ENCODE measurements at places on chromosomes 13 and 19.

GRCh38 chr13:31043957-31044356 lies 111.5 kb downstream of the TEX26 start:
- DNase-seq, result no peak

- no peak for DNase-seq
These were observed 21.5 kb upstream of the OXGR1 start for GRCh38 chr13:97015661-97016350.

- peak; percentile 59 for DNase-seq
These were observed 18.1 kb upstream of the GTF3A start for GRCh38 chr13:27406178-27406939.

DNA sequence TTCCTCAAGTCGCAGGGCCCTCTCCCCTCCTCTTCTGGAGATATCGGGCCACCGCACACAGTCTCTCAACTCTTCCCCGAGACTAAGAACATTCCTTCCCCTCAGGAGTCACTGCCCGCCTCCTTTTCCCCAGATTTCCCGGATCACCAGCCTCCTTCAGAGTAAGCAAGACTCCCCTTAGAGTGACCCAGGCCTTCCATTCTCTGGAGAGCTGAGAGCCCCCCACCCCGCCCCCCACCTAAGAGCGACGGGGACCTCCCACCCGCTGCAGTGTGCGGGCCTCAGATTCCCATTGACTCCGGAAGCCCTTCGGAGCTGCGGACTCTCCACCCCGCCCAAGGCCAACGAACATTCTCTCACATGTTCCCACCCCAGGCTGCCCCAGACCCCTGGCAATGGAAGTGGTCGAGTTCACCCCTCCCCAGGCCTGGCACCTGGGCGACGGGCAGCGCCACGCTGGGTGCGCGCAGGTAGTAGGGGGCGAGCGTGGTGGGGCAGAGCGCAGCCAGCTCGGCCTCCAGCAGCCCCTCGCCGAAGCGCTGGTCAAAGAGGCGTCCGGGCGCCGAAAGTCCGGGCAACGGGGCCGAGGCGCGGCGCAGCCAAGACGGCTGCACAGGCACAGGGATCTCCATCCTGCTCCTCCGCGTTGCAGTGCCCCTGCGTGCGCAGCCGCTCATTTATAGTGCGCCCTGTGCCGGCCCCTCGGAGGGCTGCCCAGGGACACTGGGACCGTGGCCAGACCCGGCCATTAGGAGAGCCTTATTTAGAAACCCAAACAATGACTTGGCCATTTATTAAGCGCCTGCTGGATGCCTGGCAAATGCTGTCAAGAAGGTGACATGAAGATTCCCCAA lies at the start of gene HSPB6:
TSS of gene HSPB6 (minus strand) at position 653 of the 854 bp plus-strand sequence. CDS start at position 632, 21 bp downstream.
- DNase-seq, result no peak

- DNase-seq, result peak; percentile 99
These were observed 2.7 kb downstream of the UHRF1 start for GRCh38 chr19:4911786-4912672.

DNA sequence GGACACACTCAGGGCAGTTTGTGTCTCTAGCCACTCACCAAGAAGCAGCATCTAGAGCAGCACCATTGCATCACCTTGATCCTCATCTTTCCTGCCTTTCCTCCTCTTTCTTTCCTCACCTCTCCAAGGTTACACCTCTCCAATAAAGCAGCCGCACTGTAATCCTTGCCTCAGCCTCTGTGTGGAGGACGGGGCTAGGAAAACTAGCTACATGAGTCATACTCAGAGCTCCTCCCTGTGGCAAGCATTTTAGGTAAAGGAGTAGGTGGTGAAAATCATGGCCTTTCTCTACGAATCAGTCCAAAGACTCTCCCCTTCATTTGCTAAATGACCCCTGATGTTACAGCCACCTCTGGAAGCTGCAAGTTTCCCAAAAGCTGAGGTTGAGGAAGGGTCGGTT lies 108.9 kb downstream of the DNAJC15 start:
- DNase-seq, result peak; percentile 73

GRCh38 chr13:112772929-112773328 lies 83.1 kb downstream of the ATP11A start:
- no peak for DNase-seq

GRCh38 chr19:13882419-13882795 lies 5.5 kb downstream of the NANOS3 start:
- no peak for DNase-seq

DNA sequence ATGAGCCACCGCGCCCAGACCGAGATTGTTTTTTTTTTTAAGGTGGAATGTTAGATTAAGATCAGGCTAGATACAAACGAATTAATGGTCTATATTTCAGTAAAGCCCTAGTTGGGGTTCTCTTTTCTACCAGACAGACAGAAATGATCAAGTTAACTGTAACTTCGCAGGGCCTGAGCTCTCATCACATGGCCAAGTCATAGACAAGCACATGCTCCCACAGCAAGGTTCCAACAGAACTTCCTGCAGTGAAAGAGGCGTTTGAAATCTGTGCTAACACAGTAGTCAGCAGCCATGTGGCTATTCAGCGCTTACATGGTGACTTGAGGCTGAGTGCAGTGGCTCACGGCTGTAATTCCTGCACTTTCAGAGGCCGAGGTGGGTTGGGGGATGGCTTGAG lies 34.7 kb upstream of the SEMA6B start:
- no peak for DNase-seq

DNA sequence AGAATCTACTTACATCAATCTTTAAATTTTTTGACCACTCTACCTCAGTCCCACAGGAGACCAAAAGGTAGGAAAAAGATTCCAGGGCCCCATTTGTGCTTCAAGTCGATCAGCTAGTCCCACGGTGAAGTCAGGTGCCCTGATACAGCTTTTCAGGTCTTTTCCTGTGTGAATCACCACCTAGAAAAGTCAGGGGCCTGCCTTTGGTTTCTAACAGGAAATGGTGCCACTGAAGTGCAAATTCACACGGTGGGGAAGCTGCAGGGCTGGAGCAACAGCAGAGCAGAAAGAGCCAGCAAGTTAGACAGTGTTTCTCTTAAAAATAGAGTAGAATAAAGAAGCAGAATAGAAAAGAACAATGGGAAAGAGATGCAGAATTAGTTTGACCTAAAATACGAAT lies 107.5 kb downstream of the KLF12 start:
- peak; percentile 70 for DNase-seq

DNA sequence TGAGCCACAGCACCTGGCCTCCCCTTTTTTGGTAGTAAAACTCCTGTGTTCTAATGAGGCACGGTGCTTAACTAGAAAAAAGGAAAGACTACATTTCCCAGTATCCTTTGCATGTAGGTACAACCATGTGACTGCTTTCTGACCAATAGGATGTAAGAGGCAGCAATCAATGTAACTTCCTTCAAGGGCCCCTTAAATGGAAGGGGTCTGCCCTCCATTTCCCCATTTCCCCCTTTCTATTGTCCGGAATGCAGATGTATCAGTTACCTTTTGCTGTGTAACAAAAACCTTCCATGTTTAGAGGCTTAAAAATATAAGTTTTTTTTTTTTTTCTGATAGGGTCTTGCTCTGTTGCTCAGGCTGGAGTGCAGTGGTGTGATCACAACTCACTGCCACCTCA lies 2.2 kb downstream of the GPR32 start:
- DNase-seq, result no peak

- DNase-seq, result no peak
These were observed 338 bp downstream of the RGCC start for GRCh38 chr13:41457589-41458186.

- DNase-seq, result peak; percentile 65
These were observed 7.0 kb downstream of the ABHD8 start for GRCh38 chr19:17296273-17296672.

DNA sequence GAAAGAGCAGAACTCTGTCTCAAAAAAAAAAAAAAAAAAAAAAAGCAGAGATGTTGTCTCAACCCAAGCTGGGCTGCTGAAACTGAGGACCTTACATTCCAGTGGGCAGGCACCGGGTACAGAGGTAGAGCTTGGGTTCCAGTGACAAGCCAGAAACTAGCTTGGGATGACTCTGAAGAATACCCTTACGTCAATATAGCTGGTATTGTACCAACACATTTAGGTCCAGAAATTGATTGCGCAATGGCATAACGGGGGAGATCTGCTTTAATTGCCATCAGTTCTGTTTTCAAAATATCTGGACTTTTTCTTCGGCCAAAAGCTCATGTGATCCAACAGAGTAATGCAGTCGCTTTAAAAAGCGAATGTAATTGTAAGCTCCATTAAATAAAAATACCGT lies 103.1 kb upstream of the UBL3 start:
- DNase-seq, result no peak

GRCh38 chr19:11704626-11705025 lies 34.1 kb downstream of the ZNF823 start:
- DNase-seq, result peak; percentile 57

DNA sequence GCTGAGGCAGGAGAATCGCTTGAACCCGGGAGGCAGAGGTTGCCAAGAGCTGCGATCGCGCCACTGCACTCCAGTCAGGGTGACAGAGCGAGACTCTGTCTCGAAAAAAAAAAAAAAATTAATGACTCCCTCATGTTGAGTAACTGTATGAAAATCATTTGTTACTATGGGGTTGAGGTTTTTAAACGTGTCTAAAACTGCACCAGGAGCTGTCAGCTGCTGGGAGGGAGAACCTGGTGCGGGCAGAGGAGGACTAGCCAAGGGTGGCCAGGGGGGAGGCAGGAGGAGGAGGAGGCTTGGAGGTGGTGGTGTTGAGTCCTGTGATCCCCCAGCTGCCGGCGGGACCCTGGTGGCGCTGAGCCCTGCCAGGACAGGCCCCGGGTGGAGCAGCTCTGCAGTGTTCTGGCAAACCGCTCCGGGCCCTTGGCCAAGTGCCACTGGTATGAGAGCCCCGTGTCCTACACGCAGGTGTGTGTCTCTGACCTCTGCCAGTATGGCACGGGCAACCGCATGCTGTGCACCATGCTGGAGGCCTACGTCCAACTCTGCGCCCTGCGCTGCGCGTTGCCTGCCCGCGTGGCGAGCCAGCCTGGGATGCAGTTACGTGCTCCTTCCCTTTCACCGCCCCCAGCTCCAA lies 17.1 kb upstream of the FXYD3 start:
- no peak for DNase-seq

GRCh38 chr19:30345686-30346085 lies 26.5 kb upstream of the ZNF536 start:
- no peak for DNase-seq

DNA sequence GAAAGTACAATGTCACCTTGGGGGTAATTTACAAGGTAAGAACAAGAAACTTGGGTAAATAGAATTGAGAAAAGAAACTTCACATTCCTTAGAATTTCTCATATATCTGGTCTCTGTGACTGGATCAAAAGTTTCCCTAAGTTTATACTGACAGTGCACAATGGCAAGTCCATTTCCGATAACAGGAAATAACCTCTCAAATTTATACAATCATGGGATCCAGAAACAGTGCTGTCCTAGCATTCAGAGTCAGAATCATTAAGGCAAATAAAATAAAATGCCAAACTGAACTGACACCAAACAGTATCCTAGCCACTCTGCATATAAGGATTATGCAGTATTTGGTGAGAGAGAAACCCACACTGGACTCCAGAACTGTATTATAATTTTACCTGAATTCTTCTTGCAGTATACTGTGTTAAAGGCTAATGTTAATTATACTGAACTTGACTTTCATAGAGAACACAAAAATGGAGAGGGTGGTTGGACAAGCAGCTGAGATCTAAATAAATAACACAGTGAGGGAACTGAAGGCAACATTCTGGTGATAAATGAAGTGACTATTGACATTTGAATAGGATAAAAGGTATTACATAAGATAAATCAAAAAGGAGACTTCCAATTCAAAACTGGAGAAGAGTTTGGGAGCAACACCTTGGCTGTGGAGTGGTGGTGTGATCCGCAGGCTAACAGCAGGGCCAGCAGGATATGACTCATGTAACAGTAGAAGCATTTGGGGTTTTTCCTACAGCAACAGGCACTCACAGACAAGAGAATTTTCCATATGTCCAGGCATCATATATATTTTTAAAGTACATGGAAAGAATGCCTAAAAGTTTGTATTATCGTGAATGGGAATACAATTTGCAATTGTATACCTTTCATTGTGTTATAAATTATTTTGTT lies 932.5 kb upstream of the MIR17HG start:
- DNase-seq, result peak; percentile 66

GRCh38 chr19:46861691-46862502 lies 1.1 kb downstream of the ARHGAP35 start:
- no peak for DNase-seq

- peak; percentile 62 for DNase-seq
These were observed 66.7 kb downstream of the SUCLA2 start for GRCh38 chr13:47934371-47934770.

- no peak for DNase-seq
These were observed 77.5 kb upstream of the PEG3 start for GRCh38 chr19:56917998-56918397.

GRCh38 chr19:47100290-47100689 lies 13.3 kb downstream of the ZC3H4 start:
- no peak for DNase-seq

Measured in renal cortical epithelial cell (primary cell).